Astrocyte (in vitro differentiated cells and primary cell): ENCODE measurements at places on chromosomes 5 and 9. TPM values are rescaled to one million over a fixed set of nuclear protein-coding genes. Genes with fewer than 3 reads are reported as not detected.

The SLC34A3 gene
- total RNA-seq = 0.09 TPM in 1 of 2 replicates, not detected in the other

The ACTBL2 gene
- 11.6 and 11.8 TPM in 2 replicates for total RNA-seq

The ORM2 gene
- total RNA-seq = not detected in 2 replicates

- no peak for DNase-seq
Observed at GRCh38 chr5:67343835-67344234, 147.2 kb upstream of the CD180 start.

DNA sequence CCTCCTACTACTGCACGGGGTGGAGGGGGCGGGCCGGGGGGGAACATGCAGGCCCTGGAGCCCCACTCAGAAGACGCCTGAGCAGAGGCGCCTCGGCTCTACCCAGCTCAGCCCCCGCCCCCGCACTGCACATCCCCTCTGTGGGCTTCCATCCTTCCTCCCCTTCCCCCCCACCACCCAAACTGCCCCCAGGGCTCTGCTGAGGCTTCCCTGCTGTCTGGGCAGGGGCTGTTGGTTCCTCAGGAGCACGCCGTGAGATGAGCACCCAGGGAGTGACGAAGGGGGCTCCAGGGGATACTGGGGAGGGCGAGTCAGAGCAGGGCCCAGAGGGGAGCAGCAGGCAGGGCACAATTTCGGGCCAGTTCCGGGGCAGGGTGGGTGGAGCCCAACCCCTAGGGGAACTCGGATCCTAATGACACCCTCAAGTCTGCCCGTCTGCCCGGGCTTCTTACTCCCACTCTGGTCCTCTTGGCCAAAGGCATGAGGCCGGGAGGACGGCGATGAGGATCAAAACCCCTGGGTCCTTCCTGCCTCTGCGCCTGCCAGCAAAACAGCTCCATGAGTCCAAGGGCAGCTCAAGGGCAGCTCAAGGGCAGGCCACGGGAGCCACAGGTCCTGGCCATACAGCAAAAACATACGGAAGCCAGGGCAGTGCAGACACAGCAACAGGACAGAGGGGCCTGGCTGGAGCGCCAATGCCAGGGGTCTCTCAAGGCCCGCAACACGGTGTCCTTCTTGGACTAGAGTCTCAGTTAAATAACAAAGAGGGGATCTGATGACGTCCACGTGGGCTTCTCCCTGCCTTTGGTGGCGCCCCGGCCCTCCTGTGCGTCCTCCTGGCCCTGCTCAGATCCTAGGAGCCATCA lies 200.9 kb downstream of the AUH start:
- DNase-seq = no peak

GRCh38 chr9:27638716-27639115 lies 65.4 kb upstream of the C9orf72 start:
- DNase-seq = no peak

- no peak for DNase-seq
Observed at GRCh38 chr5:6201631-6202030, 176.7 kb downstream of the MED10 start.

DNA sequence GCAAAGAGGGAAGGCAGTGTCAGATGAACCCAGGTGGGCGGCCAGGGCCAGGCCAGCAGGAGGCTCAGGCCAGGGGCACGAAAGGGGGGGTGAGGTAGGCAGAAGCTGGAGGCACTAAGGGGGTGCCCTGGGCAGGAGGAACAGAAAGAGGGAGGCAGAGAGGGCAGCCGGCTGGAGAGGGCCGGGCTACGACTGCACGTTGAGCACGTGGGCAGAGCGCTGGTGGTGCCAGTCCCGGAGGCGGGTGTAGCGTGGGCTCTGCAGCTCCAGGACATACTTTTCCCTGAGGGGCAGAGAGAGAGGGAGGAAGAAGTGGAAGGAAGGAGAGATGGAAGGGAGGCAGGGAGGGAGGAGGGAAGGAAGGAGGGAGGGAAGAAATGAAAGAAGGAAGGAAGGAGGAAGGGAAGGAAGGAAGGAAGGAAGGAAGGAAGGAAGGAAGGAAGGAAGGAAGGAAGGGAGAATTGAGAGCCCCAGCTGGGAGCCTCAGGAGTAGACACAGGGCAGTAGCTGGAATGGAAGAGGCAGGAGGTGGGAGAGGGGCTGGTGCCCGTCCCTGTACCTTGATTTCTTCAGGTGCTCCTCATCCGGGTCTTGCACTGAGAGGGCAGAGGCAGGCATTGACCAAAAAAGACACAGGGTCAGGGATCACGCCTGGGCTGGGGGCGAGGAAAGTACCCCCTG lies 7.0 kb downstream of the PDLIM7 start:
- no peak for DNase-seq

DNA sequence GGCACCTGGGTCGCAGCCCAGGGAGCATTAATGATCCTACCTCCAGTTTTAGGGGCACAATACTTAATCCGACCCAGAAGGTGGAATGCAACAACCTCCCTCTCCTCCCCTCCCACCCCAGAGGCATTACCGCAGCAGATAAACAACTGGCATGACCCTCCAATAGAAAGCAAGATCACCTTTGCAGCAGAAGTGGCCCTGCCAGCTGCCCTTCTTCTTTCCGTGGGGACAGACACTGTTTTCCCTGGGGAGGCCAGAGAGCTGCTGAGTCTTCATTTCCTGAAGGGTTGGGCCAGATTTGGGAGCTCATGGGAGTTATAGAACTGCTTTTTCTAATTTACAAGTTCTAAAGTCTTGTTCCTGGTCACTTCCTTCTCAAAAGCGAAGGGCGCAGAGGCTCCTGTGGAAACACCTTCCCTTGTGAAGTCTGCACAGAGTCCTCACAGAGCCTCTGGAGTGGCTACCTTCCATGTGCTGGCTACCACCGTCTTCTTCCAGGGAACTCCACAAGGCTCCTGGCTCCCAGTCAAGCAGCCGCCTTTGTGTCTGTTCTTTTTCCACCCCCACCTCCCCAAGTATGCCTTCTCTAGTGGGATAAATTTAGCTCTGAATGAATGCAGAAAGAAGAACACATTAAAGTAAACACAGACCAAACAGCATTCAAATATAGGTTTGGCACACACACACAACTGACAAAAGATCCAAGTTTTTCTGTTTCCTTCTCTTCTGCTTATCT lies 8.0 kb upstream of the PALM2AKAP2 start:
- DNase-seq = peak; percentile 75

GRCh38 chr9:136700304-136700703 lies 12.1 kb upstream of the DIPK1B start:
- DNase-seq = no peak

- no peak for DNase-seq
Observed at GRCh38 chr5:32769711-32770110, 58.6 kb downstream of the NPR3 start.

DNA sequence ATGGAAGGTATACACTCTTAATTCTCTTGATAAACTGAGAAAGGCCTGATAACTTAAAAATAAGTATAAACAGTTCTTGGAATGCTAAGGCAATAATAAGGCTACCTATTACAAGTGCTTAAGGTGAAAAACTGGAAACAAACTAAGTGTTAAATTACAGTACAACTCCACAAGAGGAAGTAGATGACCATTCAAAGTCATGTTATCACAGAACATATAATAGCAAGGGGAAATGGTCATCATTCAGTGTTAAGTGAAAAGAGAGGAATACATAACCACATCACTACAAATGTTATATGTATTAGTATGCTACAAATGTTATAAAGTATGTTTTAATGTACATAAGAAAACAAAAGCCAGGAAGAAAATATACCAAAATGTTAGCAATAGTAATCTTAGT lies 135.9 kb downstream of the CCDC192 start:
- no peak for DNase-seq

DNA sequence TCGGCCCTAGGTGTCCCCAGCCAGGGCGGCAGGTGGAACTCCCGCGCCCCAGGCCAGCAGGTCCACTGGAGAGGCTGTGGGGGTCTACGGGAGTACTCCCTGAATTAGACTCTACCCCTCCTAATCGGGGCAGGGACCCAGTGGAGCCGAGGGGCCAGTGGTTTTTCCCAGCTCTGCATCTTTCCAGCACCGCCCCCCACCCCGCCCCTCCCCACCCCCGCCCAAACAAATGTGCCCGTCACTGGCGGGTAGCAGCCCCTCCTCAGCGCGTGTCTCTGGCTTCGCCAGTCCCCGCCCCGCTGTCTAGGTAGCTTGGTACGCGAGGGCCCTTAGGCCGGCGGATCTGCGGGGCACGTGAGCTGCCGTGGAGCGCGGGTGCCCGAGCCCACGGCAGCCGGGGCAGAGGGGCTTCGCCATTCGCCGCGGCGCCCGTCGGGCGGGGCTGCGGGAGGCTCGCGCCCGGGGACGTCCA lies 7.0 kb downstream of the UNC5A start:
- DNase-seq = no peak

DNA sequence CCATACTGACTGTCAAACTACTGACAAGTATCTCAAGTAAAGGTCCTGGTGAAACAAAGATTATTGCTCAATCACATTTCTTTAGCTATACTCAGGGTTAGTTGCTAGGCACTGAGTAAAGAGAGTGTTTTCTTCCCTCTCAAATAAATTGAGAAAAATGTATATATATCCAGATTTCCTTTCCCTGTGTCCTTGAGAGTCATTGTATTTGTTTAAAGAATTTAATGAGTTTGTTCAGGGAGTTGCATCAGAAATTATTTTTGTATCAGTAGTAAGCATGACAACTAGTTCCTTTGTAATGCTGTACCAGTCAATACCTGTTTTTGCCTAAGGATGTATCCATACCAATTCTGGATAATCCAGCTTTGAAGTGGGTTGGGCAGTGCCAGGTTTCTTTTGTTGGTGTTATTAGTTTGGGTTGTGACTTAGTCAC lies 3.2 kb upstream of the ANKHD1 start:
- no peak for DNase-seq

GRCh38 chr5:6755519-6755918 lies 42.3 kb downstream of the TENT4A start:
- no peak for DNase-seq
